ENCODE measurements at places on chromosomes 5 and 9. TPM values are rescaled to one million over a fixed set of nuclear protein-coding genes. Genes with fewer than 3 reads are reported as not detected.

The FCN1 gene
- total RNA-seq, result 0.51 TPM

The ZDHHC11 gene
- 7.2 TPM for total RNA-seq

The DAPK1 gene
- 2.8 TPM for total RNA-seq

The SARDH gene
- total RNA-seq, result 15.7 TPM

The GABRA6 gene
- not detected for total RNA-seq

The TMEM232 gene
- total RNA-seq, result 1.1 TPM

The RGS7BP gene
- total RNA-seq, result not detected

The PHYHD1 gene
- total RNA-seq, result 0.53 TPM

The CNTNAP3B gene
- not detected for total RNA-seq

The ADAM19 gene
- total RNA-seq, result 64.1 TPM

The ZNF883 gene
- total RNA-seq, result 1.1 TPM

The AGXT2 gene
- total RNA-seq, result not detected

The DOK3 gene
- total RNA-seq, result 4.3 TPM

The OR13C3 gene
- not detected for total RNA-seq

The NR2F1 gene
- total RNA-seq, result not detected

The PCA3 gene
- not detected for total RNA-seq

The PCDH12 gene
- total RNA-seq, result not detected

Data from T-cell (primary cell).